ENCODE measurements at places on chromosomes 7 and 10.

DNA sequence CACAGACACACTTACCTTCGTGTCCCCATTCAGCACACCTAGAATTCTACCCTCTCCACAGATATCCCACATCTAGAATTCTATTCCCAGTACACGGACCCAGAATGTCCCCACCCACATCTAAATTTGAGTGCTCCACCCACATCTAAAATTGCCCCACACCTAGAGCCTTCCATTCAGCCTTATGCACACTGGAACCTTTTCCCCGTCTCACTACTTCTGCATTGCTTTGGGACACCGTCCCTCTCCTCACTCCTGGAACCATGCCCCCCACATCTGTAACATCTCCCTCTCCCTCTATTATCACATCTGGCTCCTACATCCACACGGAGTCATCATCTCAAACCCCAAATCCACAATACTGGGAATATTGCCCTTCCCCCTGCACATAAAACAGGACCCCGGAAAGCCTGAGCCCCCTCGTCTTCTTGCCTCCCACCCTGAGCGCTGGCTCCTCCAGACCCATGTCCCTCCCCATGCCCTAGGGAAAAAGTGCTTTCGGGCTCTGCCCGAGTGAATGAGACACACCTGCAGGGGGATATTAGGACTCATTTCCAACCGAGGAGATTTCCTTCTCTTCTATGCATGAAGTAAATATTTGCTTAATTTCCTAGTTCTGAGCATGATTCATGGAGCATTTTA is 125.8 kb upstream of the UNC5B start:
- no peak for DNase-seq

DNA sequence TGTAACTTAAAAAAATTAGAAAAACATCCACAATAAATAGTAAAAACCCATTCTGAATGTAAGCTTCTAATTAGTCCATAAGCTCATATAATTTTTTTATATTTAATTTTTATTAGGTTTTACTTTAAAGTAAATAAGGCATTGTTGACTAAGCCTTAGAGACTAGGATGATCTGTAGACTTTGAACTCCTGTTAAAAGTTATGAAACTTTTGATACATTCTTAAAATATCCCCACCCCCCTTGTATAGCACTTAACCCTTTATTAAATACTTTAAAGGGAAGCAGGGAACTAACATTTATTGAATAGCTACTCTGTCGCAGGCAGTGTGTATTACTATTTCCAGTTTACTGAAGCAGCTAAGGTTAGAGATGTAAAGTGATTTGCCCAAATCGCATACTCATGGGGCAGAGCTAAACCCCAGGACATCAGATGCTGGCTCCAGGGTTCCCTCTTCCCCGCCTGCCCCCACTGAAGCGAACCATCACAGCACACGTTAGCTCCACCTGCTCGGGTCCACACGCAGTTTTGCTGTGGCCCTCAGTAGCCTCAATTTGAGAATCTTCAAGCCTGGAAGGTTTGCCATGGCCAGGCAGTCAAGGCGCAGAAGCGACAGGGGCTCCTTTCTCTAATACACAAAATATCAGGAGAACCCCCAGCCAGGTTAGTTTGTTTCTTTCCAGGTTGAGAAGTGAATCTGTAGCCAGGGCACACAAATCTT is 762 bp downstream of the PON1 start:
- DNase-seq = no peak

- no peak for DNase-seq
Observed at GRCh38 chr7:105594034-105594433, 12.7 kb upstream of the EFCAB10 start.

GRCh38 chr7:70317356-70317755 is 719.1 kb downstream of the AUTS2 start:
- no peak for DNase-seq

GRCh38 chr10:79385392-79385795 is 38.1 kb downstream of the PPIF start:
- peak; percentile 11 for DNase-seq

- DNase-seq = peak; percentile 32
Observed at GRCh38 chr7:150323682-150324372, 482 bp upstream of the ACTR3C start.

GRCh38 chr7:87159538-87159937 is 7.3 kb downstream of the DMTF1 start:
- DNase-seq = no peak

GRCh38 chr10:100829097-100829870 is 83.5 kb upstream of the SLF2 start:
- DNase-seq = no peak

GRCh38 chr10:27744802-27745731 is 552 bp downstream of the MKX start:
- DNase-seq = peak; percentile 25

DNA sequence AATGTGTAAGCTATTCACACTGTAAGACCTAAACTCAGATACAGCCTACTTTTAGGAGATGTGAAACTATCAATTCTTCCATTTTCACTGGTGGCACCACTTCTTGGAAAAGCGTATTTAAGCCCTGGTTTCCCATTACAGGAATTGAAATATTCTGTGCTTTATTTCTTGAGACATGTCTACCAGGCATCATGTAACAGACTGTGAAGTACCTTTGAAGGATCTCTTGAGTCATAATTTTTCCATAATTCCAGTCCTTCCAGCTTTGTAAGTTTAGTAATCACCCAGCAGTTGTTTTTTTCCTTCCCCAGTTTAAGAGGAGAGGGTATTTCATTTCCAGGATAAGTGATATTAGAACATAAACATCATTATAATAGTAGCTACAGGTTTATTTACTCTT is 186.0 kb upstream of the PRPS1L1 start:
- no peak for DNase-seq

DNA sequence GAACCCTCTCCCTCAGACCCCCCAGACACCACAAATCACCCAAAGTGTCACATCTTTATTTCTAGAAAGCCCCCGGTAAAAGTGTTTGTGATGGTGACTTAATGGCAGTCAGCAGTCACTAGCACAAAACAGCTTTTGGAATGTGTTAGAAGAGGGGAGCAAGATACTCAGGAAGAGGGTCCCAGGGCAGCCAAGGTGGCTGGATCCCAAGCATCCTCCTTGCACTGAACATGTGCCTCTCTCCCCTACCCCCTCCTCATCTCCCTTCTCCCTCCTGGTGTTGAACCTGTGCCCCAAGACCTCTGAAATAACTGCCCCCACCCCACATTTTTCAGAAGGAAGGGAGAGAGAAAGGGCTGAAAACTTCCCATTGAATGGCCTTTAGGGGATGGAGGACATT is 37.8 kb upstream of the MXI1 start:
- DNase-seq = no peak

DNA sequence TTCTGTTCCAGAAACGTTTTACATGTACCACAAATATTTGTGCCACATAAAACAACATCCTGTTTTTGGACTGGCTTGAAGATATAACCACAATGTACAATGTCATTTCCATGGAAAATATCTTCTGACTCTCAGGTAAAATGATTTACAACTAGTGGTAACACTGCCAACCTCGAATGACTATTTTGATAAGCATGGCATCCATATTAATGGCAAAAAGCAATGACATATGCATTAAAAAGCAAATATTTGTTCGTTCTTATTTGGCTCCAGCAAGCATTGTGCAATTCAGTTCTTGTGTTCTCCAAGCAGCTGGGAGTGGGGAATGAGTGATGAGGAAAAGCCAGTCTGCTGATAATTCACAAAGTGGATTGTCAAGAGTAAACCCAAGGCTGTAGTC is 289.0 kb downstream of the PLXDC2 start:
- no peak for DNase-seq

Measured in stimulated activated CD4-positive, alpha-beta T cell treated with anti-CD3 and anti-CD28 coated beads, Interleukin-2, amount 100 ng/mL, for 24 hours (primary cell).